NCI-H2081 treated with DMSO at 0.1 percent for 48 hours (cell line): ENCODE measurements at places on chromosomes 12 and 14.

- no peak for DNase-seq
Observed at GRCh38 chr14:99134516-99135046, 137.4 kb downstream of the BCL11B start.

DNA sequence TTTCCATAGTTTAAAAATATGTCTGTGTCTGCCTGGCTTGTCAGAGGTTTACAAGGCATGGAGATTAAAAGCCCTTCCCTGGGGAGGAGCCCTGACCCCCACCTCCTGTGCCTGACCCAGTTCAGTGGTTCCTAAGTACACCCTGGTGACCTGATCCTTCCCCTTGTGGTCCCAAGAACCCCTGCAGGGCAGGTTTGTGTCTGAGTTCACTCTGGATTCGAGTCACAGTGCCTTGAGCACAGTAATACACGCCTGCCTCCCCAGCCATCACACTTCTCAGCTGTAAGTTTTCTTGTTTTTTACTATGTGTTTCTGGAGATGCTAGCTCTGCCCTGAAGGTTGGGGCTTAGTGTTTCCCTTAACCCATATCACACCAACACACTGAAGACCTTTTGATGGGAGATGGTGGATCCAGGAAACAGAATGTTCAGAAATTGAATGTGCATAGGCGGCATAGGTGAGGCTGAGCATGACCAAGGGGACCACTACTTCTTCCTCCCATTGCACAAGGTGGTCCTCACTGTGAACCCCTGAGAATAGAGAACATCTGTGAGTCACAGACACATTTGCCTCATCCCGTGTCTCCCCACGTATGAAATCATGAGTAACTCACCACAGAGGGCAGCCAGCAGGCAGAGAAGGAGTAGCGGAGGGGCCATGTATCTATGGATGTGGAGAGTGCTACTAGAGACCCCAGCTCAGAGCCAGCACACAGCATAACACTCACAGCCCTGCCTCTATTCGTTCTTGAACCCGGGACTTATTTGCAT lies 962.9 kb downstream of the TMEM121 start:
- DNase-seq: no peak

GRCh38 chr14:50974118-50974517 lies 29.8 kb upstream of the PYGL start:
- DNase-seq: no peak

GRCh38 chr12:31629756-31630732 lies 29.4 kb upstream of the ETFBKMT start:
- DNase-seq: no peak

GRCh38 chr14:51868405-51868804 lies 8.0 kb downstream of the GNG2 start:
- DNase-seq: no peak

GRCh38 chr12:106300761-106301160 lies 1.8 kb upstream of the TCP11L2 start:
- DNase-seq: no peak

DNA sequence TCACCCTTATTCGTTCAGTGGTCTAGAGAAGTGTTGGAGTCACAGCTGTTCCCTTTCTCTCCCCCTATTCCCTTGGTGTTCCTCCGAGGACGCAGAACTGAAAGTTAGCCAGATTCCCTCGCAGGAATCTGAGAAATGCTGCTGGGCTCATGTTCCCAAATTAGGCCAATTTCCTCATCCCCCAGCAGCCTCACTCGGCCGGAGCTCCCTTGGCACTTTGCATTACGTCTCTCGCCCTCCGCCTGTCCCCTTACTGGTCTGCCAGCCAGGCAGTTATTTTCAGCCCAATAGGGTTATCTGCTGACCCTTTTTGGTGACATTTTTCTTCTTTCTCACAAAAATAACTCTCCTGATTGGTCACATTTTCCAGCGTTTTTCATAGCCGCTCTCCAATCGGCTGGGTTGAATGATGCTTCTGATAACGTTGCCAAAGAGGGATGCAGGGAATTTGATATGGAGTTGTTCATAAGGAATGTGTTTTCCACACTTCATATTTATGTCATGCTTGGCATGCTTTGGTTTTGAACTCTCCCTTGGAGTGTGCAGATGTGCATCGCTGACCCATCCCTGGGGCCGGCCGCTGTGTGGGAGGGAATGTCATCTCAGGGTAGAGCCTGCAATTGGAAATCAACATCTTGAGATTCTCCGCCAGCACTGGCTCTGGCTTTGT lies 9.9 kb downstream of the IFT43 start:
- no peak for DNase-seq
